Activated T-cell treated with anti-CD3 and anti-CD28 coated beads for 24 hours (primary cell): ENCODE measurements at places on chromosomes 16 and 17.

- no peak for DNase-seq
These were observed 2.4 kb downstream of the CCL18 start for GRCh38 chr17:36066365-36066985.

DNA sequence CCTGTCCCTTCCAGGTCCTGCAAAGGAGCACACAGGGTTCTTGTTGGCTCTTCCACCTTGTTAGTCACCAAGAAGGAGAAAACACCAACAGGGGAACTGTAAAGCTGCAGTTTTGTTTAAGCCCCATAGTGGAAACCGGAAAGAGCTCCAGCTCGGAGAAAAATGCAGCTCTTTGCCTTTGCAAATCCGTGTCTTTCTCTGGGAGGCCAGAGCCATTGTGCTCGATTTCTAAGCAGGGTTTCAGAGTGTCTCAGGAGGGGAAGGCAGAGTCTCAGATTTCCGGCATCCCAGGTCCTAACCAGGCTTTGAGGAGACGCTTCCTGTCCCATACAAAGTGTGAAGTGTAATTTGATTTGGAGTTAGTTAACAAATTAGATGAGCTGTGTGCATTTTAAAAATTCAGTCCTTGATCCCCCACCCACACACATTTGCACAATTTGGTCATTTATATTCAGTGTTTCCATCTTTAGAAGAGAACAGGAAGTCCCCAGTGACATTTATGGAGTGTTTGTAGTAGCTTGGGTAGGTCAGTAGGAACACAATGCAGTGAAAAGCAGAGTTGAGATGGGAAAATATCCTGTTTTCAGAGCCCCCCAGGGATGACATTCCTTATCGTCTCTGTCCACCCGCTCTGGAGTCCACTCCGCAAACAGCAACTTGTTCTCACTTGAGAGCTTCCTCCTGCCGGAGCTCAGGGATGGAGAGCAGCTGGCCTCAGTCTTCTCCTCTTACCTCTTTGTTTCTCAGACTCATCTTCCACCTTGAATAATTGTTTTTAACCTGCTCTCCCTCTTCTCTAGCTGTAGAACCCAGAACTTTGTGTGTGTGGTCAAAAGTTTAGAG lies 331.9 kb downstream of the SEC14L1 start:
- DNase-seq = no peak

- no peak for DNase-seq
These were observed 91.3 kb upstream of the ZNF750 start for GRCh38 chr17:82930924-82931698.

- no peak for DNase-seq
These were observed 42.0 kb downstream of the IL21R start for GRCh38 chr16:27444015-27444414.

- DNase-seq = no peak
These were observed 1254.5 kb upstream of the GOT2 start for GRCh38 chr16:59988591-59988990.

DNA sequence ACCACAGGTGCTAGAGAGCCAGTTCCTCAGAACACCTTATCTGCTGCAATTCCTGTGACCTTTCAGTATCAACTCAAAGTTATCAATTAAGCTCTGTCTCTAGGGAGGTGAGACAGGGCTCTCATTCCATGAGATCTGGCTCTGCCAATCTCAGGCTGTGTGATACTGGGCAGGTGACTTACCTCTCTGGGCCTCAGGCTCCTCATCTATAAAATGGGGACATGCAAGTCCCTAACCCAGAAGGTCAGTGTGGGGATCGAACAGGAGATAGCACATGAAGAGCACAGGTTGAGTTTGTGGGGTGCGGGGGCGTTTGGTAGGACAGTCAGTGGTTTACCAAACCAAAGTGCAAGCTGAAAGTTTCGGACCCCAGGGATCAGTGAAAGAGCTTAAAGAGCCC lies 319.3 kb upstream of the CCL2 start:
- no peak for DNase-seq

DNA sequence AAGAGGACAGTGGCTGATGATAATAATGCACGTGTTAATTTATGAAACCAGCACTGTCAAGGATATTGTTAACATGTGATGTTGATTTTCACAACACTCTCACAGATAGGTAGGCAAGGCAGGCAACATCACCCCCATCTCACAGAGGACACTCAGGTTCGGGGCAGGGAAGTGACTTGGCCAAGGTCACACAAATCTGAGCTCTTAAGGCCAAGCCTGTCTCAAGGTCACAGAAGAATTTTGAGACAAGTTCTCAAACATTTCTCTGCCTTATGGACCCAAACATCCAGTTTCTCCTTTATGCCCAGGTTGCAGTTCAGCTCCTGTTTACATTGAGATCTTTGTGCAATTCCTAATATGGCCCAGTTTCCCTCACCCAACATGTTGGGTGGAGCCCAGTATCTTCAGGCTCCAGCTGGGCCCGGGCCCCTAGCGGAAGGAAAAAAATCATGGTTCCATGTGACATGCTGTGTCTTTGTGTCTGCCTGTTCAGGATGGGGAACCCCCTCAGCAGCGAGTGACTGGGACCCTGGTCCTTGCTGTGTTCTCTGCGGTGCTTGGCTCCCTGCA lies 1.3 kb downstream of the SLC2A4 start:
- no peak for DNase-seq

- DNase-seq = no peak
These were observed 377 bp upstream of the CRHR1 start for GRCh38 chr17:45783593-45784292.

DNA sequence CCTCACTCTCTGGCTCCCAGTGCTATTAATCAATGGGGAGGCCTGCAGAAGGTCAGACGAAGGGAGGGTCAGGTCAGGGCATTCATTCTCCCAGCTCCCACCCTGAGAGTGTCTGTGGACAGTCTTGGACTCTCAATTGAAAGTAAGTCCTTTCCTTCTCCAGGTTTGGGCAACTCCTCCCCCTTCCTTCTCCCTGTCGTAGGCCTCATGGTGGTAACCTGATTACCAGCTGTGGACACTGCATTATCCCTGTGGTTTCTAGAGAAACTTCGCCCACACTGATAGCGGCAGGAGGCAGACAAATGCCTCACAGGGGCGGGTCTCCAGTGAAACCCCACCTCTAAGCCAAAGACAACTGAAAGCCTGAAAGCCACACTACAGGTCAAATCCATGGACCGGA lies 57.7 kb upstream of the SLC25A19 start:
- no peak for DNase-seq

DNA sequence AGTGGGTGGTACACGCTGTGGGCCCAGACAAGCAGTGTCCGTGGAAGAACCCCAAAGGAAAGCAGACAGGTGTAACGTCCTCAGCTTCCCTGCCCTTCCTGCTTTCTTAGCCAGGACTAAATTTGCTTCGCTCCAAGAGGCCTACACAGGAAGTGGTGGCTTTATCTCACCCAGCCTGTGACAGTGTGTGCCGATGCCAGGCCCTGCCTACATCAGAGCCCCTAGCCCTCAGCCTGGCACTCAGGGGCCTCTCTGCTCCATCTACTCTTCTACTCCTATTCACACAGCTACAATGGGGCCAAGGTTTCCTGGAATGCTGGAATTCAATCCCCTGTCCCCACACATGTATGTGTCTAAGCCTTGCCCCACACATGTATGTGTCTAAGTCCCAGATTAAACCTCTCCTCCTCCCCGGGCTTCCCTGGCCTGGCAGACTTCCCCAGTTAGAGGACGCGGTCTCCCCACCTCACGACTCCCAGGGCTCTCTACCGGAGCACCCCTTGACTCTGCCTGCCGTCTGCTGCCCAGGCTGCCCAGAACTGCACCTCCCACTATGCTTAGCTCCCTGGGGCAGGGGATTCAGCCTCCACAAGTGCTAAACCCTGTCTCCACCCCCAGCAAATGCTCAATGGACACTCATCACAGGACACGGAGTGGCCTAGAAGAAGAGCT lies 8.2 kb downstream of the PGAP3 start:
- peak; percentile 25 for DNase-seq

GRCh38 chr17:16258901-16259300 lies 41.9 kb downstream of the PIGL start:
- DNase-seq = no peak

- DNase-seq = no peak
These were observed 11.5 kb downstream of the CENPN start for GRCh38 chr16:81018496-81018895.

GRCh38 chr16:55062442-55062841 lies 131.8 kb downstream of the IRX5 start:
- DNase-seq = no peak

- no peak for DNase-seq
These were observed 77.6 kb upstream of the TNRC6C start for GRCh38 chr17:77880711-77881450.

DNA sequence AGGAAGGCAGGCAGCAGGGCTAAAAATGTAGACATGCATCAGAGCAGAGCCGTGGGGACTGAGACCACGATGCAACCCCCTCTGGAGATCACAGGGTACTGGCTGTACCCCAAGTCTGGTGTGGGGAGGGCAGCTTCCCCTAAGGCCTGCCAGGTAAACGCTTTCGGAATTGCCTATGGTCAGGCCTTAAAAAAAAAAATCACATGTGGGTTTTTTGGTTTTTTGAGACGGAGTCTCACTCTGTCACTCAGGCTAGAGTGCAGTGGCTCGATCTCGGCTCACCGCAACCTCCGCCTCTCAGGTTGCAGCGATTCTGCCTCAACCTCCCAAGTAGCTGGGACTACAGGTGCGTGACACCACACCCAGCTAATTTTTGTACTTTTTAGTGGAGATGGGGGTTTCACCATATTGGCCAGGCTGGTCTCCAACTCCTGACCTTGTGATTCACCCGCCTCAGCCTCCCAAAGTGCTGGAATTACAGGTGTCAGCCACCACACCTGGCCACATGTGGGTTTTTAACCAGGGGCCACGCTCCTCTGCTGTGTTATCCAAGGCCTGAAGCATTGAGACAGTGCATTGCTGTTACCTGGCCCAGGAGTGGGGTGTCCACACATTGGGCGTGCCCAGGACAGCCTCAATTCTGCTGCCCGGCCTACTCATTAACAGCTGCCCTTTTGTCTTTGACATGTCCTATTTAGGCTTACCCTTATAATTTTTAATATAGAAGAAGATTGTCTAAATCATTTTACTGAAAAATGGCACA lies 50.4 kb downstream of the LITAF start:
- no peak for DNase-seq

DNA sequence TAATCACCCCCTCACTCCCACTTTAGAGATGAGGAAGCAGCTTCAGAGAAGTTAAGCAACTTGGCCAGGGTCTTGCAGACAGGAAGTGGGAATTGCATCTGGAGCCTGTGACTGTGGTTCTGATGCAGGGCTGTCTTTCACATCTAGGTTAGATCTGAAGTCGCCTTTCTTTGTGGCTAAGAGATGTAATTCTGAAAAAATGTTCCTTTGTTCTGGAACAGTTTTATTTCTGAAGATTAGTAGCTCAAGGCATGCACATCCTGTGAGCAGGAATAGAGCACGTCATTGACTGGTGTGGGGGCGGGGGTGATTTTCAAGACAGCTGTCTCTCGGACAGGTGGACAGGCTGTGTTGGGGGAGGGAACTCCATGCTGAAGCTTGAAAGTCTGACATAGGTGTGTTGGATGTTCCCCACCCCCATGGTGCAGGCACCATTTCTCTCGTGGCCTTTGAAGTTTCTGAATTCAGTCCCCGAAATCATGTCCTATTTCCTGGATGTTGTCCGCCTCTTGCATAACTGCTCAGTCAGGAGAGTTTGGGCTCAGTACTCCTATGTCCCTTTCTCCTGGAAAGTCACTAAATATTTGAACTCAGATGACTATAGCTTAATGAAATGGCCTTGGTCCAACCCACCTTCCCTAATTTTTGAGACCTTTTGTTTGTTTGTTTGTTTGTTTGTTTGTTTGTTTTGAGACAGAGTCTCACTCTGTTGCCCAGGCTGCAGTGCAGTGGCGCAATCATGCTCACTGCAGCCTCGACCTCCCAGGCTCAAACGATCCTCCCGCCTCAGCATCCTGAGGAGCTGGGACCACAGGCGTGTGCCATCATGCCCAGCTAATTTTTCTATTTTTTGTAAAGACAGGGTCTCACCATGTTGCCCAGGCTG lies 21.0 kb upstream of the HERPUD1 start:
- no peak for DNase-seq

DNA sequence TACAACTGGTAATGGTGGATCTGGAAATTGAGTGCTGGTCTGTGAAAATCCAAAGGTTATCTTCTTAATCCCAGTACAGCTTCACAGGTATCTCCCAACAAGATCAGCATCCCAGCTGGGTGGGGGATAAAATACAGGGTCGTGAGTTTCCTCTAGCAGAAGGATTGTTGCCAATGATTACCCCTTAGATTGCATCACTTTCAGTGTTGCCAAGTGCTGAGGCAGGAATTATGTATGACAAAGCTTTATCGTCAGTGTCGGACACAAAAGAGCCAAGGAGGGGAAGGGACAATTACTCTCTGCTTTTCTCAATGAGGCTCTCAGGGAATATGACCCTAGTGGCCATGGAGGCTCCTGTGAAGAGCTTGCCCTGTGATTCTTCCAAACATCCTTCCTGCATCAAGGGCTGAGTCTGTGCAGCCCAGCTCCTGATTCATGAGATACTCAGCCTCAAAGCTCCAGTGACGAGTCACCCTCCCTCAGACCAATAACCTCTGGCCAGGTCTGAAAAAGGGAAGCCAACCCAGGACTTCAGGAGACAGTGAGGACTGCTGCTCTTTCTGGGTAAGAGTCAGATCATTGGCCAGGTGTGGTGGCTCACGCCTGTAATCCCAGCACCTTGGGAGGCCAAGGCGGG lies 15.0 kb downstream of the OR1F1 start:
- DNase-seq = no peak

- DNase-seq = no peak
These were observed 1.8 kb downstream of the CX3CL1 start for GRCh38 chr16:57374067-57374534.

- no peak for DNase-seq
These were observed 24.3 kb downstream of the ACSF3 start for GRCh38 chr16:89117975-89118289.

DNA sequence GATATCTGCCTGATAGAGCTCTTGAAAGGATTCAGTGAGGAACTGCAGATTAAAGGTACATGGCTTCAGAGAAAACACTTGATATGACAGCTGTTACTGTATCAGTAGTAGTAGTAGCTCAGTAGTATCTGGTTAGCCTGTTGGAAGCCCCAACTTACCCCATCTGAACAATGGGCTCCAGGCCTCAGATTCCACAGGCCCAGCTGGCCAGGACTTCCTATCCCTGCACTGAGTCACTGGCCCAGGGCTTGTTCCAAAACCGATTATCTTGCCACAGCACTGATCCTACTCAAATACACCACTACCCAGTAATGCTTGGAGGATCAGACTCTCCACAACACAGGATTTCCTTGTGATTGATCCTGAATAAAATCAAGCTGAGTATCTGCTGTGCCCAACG lies 32.6 kb downstream of the DCUN1D3 start:
- no peak for DNase-seq

DNA sequence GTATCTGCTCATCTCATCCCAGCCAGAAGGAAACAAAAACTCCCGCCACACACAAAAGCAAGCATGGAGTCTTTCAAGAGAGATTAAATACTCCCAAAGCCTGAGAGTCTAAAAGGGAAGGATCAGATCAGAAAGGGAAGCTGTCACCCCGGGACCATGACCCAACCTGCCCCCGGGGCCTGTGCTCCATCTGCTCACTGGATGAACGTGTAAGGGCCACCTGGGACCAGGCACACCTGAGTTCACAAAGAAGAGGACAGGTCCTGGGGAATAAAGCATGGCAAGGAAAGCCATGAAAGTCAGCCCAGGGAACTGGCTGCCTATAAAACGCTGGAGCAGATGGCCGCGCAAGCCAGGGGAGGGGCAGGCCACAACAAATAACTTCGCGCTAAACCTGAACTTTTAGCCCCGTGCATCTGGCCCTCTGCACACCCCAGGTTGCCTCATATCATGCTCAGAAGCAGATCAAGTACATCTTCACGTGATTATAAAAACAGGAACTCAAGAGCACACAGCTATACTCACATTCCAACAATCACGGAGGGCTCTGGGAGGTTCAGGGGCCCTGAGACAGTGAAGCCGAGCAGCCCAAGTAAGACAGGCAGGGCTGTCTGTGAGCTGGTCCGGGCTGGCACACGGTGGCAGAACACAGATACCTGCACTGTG lies 3.4 kb downstream of the TMEM11 start:
- DNase-seq = no peak
